ENCODE measurements at places on chromosomes 2 and 18.

GRCh38 chr2:63048367-63049171, 2.1 kb upstream of the OTX1 start:
- no peak for DNase-seq

- DNase-seq, result no peak
Measured at GRCh38 chr2:174623690-174624089, 26.1 kb upstream of the WIPF1 start.

GRCh38 chr2:218961651-218962570, 2.4 kb downstream of the CDK5R2 start:
- DNase-seq, result no peak

DNA sequence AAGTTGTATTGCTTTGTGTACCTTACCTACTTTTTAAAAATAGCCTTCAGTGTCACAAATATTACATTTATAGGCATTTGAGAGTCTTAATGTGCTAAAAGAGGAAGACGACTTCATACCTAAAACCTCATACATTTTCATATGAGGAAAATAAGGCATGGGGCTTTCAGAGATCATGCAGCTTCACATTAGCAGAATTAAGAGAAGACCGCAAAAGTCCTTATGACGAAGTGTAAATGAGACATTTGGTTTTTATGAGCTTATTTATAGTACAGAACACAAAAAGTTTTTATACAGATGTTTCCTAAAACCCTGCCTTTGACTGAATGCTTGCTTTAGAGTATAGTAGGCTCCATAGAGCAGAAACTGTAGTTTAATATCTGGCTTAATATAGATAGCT, 10.1 kb upstream of the CCDC138 start:
- DNase-seq, result no peak

- DNase-seq, result no peak
Measured at GRCh38 chr2:215283221-215283620, 28.6 kb upstream of the ATIC start.

DNA sequence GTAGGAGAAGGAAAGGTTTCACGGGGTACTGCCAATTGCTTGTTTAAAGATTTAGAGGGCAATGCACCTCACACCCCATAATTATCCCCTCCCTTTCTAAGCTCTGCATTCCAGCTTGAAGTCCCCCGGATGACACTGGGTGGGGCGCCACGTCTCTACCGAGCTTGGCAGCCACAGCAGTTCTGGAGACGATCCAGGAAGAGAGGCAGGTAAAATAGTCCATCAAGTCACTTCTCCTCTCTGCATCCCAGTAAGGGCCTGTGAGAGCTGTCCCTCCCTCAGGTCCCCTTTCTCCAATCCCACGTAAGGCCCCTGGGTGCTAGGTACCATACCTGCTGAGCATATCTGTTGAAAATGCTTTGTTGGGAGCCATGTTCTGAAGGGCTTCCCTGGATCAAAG, 65.7 kb downstream of the CAPN13 start:
- no peak for DNase-seq

GRCh38 chr18:78207942-78208341, 771.7 kb upstream of the SALL3 start:
- no peak for DNase-seq

DNA sequence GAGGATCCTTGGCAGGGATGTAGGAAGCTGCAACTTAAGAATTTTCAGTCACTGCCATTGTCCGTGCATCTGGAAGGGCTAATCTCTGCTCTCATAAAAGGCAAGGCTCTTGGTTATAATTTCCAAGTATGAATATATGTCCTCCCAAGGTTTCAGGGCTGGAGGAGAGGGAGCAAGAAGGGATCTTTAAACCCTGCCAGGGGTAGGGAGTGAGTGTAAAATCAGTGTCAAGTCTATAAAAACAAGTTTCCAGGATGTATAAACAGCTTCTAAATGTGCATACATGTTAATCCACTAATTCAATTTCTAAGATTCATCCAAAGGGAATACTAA, 110.2 kb upstream of the CYRIA start:
- DNase-seq, result no peak

DNA sequence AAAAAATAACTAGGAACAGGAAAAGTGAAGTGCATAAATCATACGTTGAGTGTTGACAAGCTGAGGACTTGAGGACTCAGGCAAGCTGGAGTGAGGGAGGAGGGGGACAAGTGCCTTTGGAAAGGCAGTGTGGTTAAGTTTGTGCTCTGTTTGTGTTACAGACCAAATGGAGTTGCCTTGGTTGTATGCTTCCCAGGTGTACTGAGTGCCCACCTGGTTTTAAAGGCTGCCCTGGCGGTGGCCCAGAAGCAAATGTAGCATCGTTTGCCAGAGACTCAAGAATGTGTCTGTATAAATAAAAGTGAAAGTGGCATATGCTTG, 240.9 kb downstream of the PRKCE start:
- DNase-seq, result no peak

DNA sequence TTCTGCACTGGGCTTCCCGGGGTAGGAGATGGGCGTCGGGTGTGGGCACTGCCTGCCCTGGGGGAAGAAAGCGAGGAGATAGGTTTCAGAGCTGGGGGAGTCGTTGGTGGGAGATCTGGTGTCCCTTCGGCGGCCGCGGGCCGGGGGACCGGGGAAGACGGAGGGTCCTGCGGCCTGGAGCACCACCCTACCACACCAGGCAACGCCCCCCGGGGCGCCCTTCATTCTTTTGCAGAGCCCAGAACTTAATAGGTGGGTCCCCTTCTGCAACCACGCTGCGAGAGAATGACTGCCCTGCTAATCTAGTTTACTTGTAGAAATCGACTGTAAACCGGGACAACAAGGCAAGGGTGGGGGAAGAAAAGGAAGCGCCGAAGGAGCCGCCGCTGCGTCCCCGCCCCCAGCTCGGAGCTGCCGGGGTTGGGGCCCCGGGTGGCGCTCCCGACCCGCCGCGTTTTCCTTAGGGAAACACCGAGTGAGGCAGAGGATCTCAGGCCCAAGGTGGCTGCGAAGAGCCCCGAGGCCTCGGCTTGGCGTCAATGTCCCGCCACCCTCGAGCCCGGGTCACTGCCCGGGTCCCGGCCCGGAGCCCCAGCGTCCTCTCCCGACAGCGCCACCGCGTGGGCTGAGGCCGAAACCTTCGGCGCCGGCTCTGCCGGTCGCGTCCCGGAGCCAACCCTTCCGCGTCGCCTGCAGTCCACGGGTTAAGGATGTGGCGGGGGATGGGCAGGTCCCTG, 5.4 kb upstream of the SATB2 start:
- no peak for DNase-seq

DNA sequence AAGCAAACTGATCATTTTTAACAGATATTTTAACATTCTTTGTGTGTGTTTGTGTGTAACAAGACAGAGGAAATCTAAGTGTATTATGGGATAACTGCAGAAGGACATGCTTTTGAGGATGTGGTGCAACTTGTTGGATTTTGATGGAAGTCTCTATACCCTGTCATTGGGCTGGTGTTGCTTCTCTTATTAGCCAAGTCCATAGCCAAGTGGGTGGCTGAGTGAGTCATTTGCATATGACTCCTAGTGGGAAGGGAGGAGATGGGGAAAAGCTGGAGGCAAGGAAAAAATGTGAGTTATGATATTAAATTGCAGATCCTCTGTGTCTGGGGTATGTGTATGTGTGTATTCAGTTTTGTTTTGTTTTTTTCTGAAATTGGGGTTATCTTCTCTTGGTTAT, 879.9 kb downstream of the DCC start:
- DNase-seq, result no peak

GRCh38 chr2:202682274-202682673, 47.5 kb downstream of the FAM117B start:
- no peak for DNase-seq

GRCh38 chr18:8525692-8526091, 83.5 kb upstream of the RAB12 start:
- DNase-seq, result no peak

GRCh38 chr18:31581498-31582197, 10.0 kb upstream of the TTR start:
- DNase-seq, result no peak

DNA sequence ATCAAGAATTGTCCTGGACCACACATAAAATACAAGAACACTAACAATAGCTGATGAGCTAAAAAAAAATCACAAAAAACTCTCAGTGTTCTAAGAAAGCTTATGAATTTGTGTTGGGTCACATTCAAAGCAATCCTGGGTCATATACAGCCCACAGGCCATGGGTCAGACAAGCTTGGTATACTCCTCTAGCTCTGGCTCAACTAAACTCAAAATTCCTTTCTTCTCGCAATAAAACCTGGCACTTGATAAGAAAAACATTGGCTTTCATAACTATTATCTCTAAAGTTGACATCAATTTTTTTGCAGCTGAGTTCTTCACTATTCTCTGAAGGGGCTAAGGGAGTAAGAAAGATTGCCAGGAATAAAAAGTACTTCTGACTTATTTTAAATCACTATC, 38.3 kb downstream of the FBXO48 start:
- no peak for DNase-seq

GRCh38 chr2:241223211-241224017, 34.9 kb downstream of the ANO7 start:
- DNase-seq, result no peak

DNA sequence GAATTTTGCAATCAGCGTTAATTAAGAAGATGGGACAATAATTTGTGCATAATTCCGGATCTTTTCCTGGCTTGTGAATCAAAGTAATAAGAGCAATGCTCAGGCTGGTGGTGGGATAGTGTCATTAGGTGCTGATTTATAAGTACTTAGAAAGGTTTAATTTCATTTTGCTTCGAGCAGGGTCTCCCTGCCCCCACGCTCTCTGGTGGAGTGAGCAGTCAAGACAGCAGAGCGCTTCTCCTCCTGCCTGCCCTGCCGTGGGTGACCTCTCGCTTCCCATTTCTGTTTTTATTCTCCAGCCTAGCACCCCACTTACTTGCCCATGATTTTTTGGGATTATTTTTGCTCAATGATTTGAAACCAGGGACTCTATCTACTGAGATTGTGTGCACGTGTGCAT, 7.1 kb downstream of the ASB18 start:
- no peak for DNase-seq

- no peak for DNase-seq
Measured at GRCh38 chr2:136705336-136705735, 60.0 kb upstream of the THSD7B start.

- no peak for DNase-seq
Measured at GRCh38 chr2:106098081-106098480, 96.0 kb downstream of the UXS1 start.

GRCh38 chr2:211512806-211513205, 956.4 kb downstream of the CPS1 start:
- DNase-seq, result no peak

DNA sequence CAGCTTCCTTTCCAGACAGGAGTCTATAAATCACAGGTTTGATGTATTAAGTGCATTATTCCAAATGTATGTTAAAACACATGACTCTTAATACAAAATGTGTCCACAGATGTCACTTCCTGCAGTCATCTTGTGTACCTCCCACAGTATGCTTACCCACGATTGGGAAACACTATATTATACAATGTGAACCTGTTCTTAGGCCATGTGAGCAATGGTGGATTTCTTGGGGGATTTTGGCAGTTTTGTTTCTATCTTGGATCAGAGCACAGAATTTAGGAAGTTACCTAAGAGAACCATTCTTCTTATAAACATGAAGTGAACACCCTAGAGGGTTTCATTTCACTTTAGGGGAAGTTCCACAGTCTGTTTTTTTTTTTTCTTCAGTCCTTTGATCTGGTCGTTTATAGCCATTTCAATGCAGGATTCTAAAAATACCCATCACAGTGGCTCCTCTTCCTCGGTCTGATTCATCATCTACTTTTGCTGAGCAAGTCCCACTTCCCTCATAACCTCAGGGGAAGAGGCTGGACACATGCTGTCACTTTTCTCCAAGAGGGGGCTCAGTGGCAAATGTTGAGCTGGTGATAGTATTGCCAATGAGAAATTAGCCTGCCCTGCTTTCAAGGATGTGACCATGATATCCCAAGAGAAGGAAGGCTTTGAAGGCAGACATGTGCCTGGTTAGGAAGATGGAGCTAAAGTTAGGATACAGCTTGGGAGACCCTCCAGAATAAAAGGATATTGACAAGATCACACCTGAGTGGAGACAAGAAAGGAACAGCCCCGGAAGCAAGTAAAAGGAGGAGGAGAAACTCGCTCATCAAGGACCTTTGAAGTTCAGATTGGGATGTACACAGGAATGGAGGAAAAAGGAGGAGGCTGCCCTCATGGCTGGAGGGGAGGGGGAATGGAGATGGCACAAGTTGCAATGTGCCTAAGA, 22.6 kb downstream of the PLEK start:
- DNase-seq, result no peak

- no peak for DNase-seq
Measured at GRCh38 chr2:218023636-218024035, 20.8 kb upstream of the TNS1 start.

DNA sequence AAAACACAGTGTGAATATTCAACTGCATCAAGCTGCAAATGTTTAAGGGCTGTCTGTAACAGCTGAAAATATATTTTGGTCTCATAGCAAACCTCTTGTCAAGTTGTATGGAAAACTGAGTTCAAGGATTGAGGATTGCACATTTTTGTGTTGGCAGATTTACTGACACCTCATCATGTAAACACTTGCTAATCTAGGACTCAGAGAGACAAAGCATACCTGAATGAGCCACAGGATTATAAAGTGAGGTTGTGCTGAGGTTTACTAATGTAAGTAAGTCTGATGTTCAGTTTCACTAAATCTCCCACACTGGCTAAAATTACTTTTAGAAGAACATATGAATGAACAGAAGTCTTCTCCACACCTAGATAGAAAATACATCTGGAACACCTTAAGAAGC, 1993.1 kb upstream of the CELF4 start:
- DNase-seq, result no peak
